AG04449 (cell line): ENCODE measurements at places on chromosomes 12 and 14.
A peak's percentile ranks its signal among the peaks of the same experiment; 100 is the strongest.

DNA sequence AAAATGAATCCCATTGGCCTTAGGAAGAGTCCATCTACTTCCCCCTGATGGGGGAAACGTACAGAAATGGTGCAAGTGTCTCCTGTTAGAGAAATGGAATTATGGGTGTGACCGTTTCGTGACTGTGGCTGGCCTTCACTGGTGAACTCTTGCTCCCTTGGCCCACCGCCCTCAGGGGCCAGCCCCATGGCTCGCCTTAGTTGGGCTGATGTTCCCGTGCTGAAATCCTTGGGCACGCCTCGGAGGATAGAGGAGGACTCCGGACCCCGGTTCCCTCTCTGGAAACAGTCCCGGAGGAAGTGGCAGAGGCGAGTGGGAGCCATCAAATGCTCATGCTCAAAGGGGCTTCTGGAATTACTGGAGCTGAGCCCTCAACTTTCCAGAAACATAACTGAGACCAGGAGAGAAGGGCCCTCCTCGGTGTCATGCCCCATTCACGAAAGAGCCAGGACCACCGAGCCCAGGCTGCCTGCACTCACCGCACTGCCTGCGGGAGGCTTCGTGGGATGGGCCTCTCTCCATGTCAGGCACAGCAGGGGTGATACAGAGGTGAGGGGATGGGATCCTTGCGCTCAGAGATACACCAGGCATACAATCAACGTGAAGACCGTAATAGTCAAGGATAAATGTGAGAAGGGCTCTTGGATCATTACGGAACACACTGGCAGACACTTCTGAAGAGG is 10.1 kb upstream of the CACNA2D4 start:
- no peak for DNase-seq

GRCh38 chr12:98446060-98446459 is 69.3 kb upstream of the TMPO start:
- no peak for DNase-seq

GRCh38 chr14:92729634-92730358 is 18.6 kb downstream of the LGMN start:
- no peak for DNase-seq

GRCh38 chr14:22973217-22974032 is 8.9 kb downstream of the AJUBA start:
- DNase-seq = no peak

DNA sequence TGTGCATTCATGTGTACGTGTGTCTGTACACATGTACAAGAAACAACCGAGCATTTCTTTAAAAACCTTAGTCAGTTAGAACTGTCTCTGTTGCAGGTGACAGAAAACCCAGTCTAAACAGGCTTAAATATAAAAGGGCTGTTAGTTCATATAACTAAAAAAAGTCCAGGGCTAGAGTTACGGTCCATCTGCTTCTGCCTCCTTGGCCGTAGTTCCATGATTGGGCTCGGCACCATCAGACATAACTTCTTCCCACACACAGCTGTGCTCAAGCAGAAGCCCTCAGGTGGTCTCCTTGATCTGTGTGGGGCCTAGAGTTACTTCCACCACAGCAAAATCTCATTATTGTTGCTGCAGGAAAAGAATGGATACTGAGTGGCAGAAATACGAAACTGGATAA is 34.6 kb downstream of the CKB start:
- no peak for DNase-seq

DNA sequence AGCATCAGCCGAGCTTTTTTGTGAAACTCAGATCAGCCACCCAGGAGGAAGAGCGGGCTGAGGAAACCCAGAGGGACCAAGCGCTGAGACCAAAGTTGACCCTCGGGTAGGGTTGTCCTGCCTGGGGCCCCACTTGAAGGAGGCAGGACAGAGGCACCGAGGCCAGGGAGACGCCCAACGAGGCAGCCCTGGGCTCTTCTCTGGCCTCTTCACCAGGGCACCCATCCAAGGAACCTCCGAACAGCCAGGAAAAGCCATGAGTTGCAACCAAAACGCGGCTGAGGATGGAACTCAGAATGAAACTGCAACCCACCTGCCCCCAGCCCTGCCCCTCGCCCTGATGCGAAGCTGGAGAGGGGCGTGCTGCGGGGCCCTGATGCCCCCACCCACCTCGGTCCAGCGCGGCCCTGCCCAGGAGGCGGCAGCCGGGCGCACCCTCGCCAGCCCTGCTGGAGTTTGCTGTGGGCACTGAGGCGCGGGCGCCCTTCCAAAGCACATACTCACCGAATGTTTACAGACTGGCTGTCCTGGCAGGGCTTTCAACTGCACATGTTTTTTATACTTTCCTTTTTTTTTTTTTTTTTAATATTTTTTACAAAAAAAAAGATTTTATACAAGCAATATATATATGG is 41.9 kb downstream of the JDP2 start:
- no peak for DNase-seq

DNA sequence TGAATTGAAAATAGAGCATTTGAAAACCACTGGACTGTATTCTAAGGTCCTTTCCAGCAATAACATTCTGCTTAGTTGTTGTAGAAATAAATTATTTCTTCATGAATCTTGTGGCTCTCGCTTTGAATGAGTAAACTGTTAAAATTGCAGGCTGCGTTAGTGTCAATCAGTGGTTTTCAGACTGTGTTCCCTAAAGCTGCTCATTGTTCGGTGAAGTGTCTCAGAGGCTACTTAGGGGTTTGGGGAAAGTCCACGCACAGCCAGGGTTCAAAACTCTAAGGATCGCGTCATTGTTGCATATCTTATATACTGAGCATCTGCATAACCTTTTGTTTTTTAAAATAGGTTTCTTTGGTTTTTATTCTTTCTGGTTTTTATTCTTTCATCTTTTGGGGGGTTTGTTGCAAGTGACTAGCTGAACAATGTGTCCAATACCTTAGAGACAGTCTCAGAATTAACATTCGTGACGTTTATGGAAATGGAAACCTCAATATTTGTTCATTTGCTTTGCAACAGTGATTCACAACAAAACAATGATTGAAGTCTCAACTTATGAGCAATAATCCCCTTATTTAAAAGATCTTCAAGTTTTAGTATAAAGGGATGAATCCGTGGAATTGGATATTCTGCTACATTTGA is 108.1 kb downstream of the TTLL5 start:
- DNase-seq = no peak

- DNase-seq = no peak
Measured at GRCh38 chr14:90500665-90501370, 104.0 kb downstream of the CALM1 start.

- no peak for DNase-seq
Measured at GRCh38 chr12:16789204-16789790, 183.3 kb upstream of the LMO3 start.

- peak; percentile 33 for DNase-seq
Measured at GRCh38 chr12:74689071-74689655, 151.5 kb downstream of the ATXN7L3B start.

DNA sequence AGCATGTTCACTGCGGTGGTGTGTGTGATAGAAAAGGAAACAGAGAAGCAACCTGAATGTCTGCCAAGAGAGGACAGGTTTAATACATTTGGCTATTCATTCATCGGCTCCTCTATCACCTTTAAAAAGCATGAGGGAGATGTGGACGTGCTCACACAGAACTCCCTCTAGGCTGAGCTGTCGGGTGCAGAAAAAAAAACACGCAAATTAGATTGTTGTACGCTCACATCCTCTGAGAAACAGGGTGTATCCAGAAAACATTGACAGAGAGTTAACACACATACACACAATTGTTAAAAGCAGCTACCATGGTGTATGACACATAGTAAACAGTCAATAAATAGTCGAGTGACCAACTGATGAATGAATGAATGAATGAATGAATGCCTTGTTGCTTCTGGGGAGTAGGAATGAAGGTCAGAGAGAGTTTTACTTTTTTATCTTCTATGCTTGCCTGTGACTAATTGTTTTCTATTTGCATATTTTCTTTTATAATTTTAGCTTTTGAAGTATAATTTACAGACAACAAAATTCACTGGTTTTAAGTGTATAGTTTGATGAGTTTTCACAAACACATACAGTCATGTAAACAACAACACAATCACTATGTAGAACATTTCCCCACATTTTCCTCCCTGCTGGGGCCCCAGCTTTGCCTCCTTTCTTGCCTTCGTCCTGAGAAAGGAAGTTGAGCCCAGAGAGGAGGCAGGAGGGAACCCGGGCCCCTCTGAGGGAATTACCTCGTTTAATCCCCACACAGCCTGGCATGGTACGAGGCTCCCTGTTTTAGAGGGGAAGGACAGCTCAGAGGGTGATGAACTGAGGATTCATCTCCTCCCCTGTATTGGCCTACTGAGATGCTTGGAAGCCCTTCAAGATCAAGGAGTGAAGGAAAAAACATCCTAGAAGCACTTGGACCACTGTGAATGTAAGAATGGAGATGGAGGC is 19.7 kb upstream of the FAM222A start:
- no peak for DNase-seq

DNA sequence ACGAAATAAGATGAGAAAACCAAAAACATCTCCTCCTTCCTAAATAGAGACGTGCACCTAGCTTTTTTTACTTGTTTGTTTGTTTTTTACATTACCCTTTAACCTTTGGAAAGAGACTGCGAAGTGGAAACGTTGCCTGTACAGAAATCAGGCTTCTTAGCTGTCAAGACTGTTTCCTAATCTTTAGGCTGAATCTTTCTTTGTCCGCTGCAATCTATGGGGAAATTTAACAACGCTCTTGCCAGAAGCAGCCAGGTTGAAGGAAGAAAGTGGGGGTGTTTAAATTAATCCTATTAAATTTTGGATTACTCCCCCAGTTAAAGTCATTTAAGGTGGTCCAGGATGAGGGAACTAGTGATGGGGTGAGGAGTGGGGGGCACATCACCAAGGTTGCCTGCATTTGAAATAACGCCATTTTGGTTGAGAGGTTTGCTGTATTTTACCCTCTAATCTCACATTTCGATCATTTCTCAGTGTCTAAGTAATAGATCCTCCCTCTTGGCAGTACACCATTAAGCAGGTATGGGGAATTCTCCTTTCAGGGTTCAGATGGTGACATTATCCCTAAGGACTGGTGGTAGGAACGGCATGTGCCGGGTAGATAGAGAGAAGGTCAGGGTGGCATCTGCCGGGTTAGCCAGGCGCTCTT is 2.6 kb downstream of the FLRT2 start:
- DNase-seq = no peak

DNA sequence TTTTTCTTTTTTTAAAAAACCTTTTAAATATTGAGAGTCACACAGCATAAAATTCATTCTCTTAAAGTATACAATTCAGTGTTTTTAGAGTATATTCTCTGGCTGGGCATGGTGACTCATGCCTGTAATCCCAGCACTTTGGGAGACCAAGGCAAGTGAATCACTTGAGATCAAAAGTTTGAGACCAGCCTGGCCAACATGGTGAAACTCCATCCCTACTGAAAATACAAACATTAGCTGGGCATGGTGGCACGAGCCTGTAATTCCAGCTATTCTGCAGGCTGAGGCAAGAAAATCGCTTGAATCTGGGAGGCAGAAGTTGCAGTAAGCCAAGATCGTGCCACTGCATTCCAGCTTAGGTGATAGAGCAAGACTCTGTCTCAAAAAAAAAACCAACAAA is 68.4 kb upstream of the BCAT1 start:
- no peak for DNase-seq

DNA sequence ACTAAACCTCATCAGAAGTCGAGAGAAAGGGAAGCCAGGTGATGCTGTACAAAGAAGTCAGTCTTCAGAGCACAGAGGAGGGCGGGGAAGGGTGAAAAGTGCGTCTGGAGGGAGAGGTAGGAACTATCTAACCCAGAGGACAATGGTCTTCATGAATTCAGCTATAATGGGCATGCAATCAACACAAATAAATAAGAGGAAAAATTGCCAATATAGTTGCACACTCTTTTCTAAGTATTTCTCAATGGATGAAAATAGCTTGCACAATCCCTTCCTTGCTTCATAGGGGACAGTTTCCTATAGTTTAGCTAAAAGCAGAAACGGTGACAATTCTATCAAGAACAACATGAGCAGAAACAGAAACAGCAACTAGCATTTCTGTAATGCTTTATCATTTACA is 931.2 kb downstream of the AACS start:
- no peak for DNase-seq

DNA sequence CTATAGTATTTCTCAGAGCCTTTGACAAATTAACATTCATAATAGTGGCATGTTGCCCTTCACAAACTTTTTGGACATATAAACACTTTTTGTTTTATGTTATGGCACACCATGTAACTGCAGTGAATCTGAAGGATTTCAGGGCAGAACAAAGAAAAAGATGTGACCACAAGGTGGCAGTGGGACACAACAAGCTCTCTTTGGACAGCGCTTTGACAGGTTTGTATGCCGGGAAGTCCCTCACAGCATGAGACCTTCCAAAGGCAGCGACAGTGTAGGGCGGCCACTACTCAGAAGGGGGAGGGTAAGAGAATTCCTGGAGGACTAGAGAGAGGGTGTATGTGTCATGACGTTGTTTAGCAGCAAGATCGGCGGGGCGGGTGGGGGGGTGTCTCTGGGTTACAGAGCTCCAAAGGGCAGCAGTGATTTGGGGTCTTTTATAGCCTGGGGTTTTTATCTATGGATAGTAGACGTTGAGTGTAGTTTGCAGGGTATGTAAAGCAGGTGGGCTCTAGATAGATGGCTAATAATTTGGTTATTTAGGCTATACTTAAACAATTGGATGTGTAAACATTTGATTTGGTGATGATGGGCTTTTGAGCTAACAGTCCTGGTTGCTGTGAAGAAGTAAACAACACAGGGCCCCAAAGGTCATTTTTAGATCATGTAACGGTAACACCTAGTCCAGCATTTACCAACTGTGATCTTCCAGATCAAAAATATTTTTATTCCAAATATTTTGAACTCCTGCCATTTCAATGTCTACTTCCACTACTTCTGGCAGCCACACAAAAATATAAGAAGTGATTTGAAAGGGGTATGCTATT is 22.9 kb downstream of the ETFBKMT start:
- peak; percentile 31 for DNase-seq

GRCh38 chr14:79724934-79725717 is 486.2 kb downstream of the DIO2 start:
- no peak for DNase-seq

GRCh38 chr12:96302687-96303310 is 97.4 kb downstream of the CDK17 start:
- DNase-seq = no peak

GRCh38 chr12:26268841-26269561 is 73.6 kb downstream of the SSPN start:
- DNase-seq = no peak

DNA sequence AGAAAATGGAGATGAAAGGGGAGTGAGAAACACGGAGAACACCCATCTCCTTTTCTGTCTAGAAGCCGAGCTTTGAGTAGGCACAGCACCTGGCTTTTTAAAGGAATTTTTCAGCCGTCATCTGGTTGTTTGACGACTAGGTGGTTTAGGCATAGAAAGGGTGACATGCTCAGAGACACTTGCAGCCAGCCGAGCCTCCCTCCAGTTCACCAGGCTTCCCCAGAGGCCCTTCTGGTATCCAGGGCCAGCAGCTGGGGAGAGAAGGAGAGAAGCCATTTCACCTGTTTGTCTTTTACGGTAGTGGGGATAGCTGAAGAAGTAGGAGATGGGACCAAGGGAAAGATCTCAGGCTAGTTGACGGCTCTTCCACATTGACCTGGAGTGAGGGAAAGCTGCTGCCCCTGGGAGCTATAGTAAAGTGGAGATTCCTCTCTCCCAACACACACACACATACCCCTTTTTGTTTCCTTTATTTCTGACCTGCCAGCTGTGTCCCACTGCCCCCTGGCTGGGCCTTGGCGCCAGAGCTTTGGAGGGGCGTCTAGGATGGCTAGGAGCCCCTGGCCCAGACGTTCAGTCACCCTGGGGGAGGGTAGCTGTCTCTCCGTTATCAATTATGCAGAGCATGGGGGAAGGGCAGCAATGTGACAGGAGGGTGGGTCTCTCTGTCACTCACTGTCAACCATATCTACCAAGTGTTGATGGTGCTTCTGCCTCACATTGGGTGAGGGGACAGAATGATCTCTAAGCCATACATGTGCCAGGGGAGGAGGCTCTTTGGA is 5.5 kb downstream of the MAP3K12 start:
- no peak for DNase-seq
